ENCODE measurements at places on chromosomes 4 and X. TPM values are rescaled to one million over a fixed set of nuclear protein-coding genes. Genes with fewer than 3 reads are reported as not detected.

DNA sequence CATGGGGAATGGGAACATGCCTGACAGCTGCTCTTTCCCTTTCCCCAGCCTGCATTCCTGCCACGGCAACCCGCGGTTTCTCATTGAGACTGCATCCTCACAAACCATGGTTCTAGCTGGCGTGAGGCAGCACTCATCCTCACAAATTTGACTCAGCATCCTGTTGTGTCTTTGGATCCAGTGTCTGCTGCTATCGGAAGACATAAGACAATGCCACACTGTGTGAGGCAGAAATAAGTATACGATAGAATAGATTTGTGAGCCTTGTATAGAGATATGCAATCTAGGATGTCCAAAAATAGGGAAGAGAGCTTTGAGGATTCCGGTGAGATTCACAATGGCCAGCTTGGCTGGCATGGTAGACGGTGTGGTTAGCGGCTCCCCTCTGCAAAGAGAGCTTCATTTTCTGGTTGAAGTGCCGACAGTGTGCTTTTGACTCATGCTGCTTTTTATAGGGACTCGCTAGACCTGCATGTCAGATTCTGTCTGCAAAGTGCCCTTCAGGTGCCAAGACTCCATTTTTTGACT lies 161.3 kb upstream of the PSAPL1 start:
- DNase-seq = no peak

DNA sequence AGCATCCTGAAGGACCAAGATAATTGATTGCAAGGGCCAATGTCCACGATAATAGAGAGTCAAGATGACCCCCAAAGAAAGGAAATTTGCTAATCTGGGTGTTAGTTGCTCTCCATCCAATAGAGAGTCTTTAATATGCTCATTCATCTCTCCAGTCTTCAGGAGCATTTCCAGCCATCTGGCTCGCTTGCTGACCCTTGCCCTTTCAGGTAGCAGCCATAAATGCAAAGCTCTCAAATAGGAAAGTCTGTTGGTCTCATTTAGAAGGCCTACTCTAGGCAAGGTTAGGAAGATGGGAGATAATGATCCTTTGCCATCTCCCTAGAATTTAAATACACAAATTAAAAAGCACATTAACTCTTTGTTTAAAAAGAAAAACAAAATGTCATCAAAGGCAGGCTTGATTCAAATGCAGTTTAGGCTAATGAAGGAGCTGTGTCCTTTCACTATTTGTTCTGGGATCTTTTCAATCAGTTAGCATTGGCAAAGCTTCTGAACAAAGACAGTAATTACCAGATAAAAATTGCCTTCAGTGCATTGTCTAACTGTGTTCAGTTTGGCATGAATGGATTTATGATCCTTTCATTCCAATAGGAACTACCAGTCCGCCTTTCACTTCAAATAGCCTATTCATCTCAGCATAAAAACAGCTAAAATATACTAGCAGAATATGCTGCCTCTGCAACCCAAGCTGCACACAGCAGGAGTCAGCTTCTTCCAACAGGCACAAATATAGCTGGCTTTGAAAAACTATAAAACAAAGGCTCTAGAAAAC lies 49.6 kb upstream of the ATXN3L start:
- DNase-seq = no peak

Gene CACNA1F
- total RNA-seq = 0.05 TPM

DNA sequence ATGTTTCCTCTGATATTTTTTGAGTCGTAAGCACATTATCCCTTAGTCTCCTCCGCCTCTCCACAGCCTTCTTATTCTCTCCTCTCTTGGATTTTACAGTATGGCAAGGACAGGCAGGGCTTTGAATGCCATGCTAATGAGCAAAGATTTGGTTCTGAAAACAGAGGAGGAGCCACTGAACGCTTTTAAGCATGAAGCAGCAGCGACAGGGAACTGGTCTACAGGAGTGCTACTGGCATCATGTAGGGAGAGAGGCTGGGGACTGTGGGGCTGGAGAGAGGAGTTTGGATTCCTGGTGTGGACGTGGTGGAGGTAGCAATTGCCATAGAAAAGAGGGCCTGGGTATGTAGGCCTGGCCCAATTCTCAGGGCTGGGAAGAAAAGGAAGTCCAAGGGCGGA lies 4.6 kb upstream of the CD99L2 start:
- DNase-seq = no peak

Gene WFS1
- total RNA-seq = 74.7 TPM

Gene SYNPO2
- total RNA-seq = 0.17 TPM

GRCh38 chr4:25624616-25625015 lies 31.0 kb upstream of the SLC34A2 start:
- no peak for DNase-seq

- no peak for DNase-seq
These were observed 94.5 kb downstream of the CASK start for GRCh38 chrX:41828826-41829225.

GRCh38 chr4:30776451-30776850 lies 56.3 kb downstream of the PCDH7 start:
- no peak for DNase-seq

GRCh38 chr4:116389139-116389538 lies 696.2 kb downstream of the TRAM1L1 start:
- no peak for DNase-seq

- no peak for DNase-seq
These were observed 3.1 kb downstream of the TFDP3 start for GRCh38 chrX:133215017-133215416.

- DNase-seq = no peak
These were observed 198.8 kb downstream of the STIM2 start for GRCh38 chr4:27059446-27059845.

DNA sequence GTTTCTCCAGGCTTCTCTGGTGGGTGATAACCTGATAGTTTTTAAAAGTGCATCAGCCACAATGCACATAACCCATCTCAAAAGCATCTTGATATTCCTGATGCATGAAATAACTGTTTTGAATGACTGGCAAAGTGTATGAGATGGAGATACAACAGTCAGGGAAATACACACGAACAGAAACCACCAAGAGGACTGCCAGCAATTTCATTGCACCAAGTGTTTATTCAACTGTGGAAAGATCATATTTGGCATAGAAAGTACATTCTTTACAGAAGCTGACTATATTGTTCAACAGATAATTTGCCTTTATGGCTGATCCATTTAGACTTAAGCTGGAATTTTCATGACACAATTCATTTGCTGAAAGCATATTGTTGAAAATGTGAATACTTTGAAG lies 139.5 kb downstream of the SLIT2 start:
- no peak for DNase-seq

Gene CFAP47
- not detected for total RNA-seq

Gene CDX4
- total RNA-seq = not detected

All from dermis blood vessel endothelial cell (primary cell).